ENCODE measurements at places on chromosomes 5 and 9. TPM values are rescaled to one million over a fixed set of nuclear protein-coding genes. Genes with fewer than 3 reads are reported as not detected.
A peak's percentile ranks its signal among the peaks of the same experiment; 100 is the strongest.

GRCh38 chr5:112918679-112919078, 3.3 kb downstream of the REEP5 start:
- no peak for DNase-seq

- DNase-seq: no peak
Observed at GRCh38 chr9:96150324-96151227, 151.4 kb downstream of the HSD17B3 start.

DNA sequence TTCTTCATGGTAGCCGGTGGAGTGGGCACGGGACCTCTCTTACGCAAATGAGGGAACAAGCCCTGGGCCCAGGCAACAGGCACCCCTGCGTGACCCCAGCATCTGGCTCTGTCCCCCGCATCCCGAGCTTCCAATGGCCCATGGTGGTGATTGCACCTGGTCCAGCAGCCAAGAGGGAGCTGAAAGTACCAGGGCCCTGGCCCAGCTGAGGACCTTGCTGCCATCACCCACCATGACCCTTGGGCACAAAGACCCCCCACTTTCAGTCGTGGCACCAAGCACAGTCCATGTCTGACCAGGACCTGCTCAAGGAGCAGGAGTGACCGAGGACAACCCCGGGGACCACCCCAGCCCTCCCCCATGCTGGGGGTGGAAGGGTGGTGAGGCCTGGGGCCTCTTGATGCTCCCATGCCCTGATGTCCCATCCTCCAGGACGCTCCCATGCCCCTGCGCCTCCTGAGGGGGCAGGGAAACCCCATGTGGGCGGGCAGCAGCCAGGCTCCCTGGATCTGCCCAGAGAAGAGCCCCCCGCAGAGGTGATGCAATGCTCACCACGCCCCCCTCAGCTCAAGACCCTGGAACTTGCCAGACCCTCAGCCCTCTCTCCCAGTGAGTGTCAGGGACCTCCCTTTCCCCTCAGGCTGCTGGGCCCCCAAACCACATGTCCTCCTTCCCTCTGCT, 123.9 kb downstream of the ADAMTS2 start:
- no peak for DNase-seq

GRCh38 chr9:86600977-86601376, 246.8 kb upstream of the TUT7 start:
- no peak for DNase-seq

DNA sequence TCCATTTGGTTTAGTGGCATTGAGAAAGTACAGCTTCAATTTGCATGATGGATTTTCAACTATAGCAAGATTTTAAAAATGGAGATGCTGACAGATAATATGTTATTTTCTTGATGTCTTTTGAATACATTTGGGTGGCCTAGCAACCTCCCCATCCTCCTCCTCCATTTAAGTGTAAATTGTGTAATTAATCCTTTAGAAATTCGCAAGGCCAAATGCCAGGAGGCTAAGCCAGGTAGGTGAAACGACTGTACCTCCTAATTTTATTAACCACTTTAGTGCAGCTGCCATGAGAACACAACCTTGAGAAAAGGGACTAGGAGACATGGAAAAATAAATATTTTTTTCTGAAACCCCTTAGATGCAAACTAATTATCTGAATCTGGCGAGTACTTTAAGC, 248.8 kb downstream of the MRPS30 start:
- no peak for DNase-seq

DNA sequence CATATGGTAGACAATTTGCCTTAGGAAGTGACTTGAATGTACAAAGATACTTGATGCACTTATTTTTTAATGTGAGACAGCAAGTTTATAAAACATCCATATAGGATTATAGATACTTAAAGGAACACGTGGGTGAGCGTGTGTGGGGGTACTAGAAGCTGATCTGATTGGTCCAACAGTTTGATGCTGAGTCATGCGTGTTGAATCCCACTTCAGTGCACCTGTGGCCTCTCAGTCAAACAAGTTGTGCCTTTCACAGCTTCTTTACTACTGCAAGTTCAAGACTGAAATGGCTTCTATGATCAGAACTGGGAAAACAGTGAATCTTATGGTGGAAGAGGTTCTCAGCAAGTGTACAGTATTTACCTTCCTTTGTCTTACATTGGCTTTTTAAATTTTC, 98.9 kb downstream of the MAP1B start:
- no peak for DNase-seq

- no peak for DNase-seq
Observed at GRCh38 chr5:149277801-149278200, 6.1 kb downstream of the AFAP1L1 start.

DNA sequence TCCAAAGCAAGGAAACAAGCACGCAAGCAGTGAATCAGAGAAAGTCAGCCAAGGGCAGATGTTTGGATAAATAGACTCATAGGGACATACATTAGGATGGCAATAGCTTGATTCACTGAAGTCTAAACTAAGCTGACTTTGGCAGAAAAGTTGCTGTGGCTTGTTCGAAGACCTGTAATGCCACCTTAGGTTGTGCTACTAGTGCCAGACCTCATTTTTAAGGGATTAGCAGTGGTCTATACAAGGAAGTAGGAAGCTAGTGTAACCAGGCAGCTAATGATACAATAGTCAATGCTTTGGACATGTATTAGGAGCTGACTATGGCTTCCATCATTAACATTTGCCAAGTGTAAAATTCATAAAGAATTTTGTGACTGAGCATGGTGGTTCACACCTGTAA, 63.1 kb downstream of the FCHO2 start:
- DNase-seq: no peak

GRCh38 chr9:4510546-4511322, 20.5 kb downstream of the SLC1A1 start:
- DNase-seq: no peak

GRCh38 chr5:57953792-57954191, 471.2 kb upstream of the ACTBL2 start:
- DNase-seq: no peak

GRCh38 chr5:140094889-140095288, 19.0 kb upstream of the PURA start:
- DNase-seq: no peak

GRCh38 chr9:28547527-28547926, 974.2 kb upstream of the C9orf72 start:
- DNase-seq: no peak

- DNase-seq: no peak
Observed at GRCh38 chr9:121633119-121633714, 18.2 kb upstream of the DAB2IP start.

- no peak for DNase-seq
Observed at GRCh38 chr5:124457901-124458300, 288.5 kb downstream of the ZNF608 start.

GRCh38 chr9:72173080-72173479, 23.8 kb downstream of the GDA start:
- DNase-seq: no peak

- no peak for DNase-seq
Observed at GRCh38 chr9:70053864-70054263, 10.2 kb downstream of the MAMDC2 start.

DNA sequence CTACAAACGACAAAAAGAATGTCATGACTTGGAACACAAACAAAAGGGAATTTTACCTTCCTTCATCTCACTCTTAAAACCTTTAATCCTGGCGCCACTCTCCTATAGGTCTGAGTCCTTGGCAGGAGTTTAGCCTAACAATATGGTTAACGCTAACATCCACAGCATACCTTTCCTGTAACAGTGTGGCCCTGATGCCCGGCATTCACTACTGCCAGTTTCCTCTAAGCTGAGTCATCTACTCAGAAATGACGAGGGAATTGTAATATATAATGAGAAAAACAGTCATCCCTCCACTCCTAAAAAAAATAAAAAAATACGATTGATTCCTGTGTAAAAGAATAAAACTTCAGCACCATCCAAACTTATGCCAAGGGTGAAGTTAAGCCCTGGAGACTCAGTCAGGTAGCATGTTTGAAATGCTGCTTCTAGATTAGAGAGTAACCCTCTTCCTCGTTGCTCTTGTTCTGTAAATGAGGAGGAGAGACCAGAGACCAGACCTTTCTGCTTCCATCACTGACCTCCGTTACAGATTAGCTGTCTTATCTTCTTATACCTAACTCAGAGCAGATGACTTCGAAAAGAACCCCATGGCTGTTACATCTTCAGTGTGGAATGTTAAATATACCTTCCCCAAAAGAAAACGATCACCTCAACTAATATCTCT, 37.4 kb downstream of the CCDC125 start:
- DNase-seq: no peak

DNA sequence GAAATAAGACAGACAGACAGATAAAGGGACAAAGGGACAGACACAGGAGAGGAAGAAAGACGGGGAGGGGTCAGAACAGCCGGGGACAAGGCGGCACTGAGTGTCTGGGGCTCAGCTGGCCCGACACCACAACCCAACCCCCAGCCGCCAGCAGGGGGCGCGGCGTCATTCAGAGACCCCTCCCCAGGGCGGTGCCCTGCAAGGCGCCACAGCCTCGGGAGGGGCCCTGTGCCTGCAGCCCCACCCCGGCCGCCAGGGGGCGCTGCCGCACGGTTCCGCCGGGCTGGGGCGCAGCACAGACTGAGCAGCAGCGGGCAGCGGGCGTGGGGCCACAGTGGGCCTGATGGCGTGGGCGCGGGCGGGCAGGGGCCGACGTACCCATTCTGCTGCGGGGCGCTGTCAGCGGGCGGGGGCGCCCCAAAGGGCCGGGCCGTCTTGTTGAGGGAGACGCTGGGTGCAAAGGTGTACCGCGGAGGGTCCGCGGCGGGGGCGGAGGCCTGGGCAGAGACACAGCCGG, 5.9 kb downstream of the PDLIM7 start:
- peak; percentile 60 for DNase-seq

- DNase-seq: no peak
Observed at GRCh38 chr5:80374188-80374587, 33.7 kb upstream of the ZFYVE16 start.

DNA sequence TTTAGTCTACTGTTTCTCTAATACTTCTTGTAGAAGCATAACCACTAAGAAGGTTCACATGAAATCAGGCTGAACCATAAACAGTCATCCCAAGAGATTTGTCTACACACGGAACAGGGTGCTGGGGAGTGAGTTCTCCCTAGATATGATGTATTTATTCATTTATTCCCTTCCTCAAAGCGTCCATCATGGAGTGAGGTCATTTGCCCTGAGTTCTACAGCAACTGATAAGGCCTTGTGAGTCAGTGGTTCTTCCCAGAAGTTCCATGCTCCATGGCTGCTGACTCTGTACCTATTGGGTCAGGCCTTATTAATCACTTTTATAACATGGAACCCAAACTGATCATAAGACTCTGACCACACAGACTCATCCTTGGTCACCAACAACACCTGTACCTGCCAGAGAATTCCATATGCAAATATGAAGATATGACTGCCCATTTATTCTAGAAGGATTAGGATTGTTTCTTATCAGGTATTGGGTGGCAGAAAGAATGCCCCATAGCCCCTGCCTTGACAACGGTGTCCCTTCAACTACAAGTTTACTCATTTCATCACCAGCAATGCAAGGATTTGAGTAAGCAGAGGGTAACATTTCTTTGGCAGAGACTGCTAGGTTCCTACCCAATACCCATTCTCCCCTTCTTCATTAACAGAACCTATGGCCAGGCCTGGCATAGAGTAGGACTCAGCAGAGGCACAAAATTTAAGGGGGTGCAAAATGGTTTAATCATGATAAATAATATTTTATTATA, 118.1 kb downstream of the LHFPL2 start:
- no peak for DNase-seq

DNA sequence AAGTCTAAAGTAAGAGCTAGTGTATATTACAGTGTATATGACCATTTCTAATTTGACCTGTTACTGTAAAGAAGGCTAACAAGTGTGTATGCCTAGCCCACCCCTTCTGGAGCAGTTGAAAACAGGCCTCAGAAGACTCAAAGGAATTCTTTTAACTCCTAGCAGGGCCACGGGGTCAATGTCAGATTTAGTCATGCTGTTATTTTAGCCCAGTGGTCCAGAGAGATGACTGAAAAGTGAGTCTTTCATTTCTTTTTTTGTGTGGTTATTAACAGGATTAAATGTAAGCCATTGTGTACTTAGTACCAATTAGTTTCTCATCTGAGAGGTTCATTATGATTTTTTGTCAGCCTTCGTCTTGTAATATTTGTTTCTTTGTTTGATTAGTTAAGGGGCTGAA, 24.4 kb downstream of the ZCCHC7 start:
- DNase-seq: no peak

PCDHGA9 gene
- polyA plus RNA-seq: 2.3 TPM

ZNF658 gene
- 3.6 TPM for polyA plus RNA-seq

ENC1 gene
- 40.4 TPM for polyA plus RNA-seq

SPINK1 gene
- polyA plus RNA-seq: not detected

GRIA1 gene
- 0.57 TPM for polyA plus RNA-seq

SOWAHA gene
- 0.07 TPM for polyA plus RNA-seq

SLC24A2 gene
- polyA plus RNA-seq: 0.01 TPM

CMYA5 gene
- 13.7 TPM for polyA plus RNA-seq

PRLR gene
- polyA plus RNA-seq: 24.5 TPM

BNIP1 gene
- 9.1 TPM for polyA plus RNA-seq

PRDM9 gene
- not detected for polyA plus RNA-seq
